ENCODE measurements at places on chromosomes 1 and 21.

- DNase-seq: no peak
These were observed 31.6 kb upstream of the BARHL2 start for GRCh38 chr1:90748668-90749067.

DNA sequence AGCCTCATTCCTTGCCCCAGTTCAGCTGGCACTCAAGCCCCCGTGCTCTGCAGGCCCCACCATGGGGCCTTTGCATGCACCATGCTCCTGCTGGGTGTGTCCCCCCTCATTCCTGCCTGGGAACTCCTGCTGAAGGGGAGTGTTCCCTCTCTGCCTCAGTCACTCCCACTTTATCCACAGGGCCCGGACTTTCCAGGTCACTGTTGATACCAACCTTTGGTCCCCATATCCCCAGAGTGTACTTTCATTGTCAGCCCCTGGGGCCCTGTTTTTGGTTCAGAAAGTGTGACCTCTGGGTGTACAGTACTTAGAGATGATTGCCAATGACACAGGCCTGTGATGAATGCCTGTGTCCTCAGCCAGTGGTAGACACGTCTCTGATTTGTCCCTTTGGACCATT lies 2.9 kb downstream of the TTC22 start:
- no peak for DNase-seq

- DNase-seq: no peak
These were observed 41.1 kb upstream of the RUNX3 start for GRCh38 chr1:24970926-24971875.

DNA sequence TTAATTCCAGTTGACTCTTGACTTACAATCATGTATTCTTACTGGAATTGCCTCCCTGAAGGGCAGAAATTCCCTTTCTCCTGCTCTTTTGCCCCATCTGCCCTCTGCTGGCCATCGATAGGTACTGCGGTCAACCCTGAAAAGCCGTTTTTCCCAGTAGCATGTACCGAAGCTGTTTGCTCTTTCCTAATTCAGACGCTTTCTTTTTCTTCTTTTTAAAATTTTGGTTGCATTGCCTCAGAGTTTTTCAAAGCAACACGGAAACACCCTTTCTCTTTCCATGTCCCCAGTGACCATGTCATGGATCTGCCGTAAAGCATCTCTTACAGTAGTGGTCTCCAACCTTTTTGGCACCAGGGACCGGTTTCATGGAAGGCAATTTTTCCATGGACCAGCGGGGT lies 164.2 kb upstream of the C1orf21 start:
- peak; percentile 8 for DNase-seq

GRCh38 chr1:19209439-19209989 lies 552 bp downstream of the UBR4 start:
- DNase-seq: peak; percentile 8

DNA sequence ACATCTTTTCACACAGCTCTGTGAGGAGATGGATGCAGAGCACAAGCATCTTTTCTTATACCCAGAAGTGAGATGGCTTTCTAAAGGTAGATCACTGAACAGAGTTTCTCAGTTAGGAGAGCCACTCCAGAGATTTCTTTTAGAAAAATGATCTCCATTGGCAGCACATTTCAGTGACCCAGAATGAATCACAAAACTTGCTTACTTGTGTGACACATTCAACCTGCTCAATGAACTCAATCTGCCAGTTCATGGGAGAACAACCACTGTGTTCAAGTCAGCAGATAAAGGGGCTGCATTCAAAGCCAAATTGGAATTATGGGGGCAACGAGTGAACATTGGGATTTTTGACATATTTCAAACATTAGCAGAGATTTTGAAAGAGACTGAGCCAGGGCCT lies 78.3 kb downstream of the UCHL5 start:
- DNase-seq: no peak

- DNase-seq: no peak
These were observed 19.3 kb downstream of the SMYD2 start for GRCh38 chr1:214300149-214300780.

- DNase-seq: no peak
These were observed 177.7 kb upstream of the RAB4A start for GRCh38 chr1:229093238-229093540.

DNA sequence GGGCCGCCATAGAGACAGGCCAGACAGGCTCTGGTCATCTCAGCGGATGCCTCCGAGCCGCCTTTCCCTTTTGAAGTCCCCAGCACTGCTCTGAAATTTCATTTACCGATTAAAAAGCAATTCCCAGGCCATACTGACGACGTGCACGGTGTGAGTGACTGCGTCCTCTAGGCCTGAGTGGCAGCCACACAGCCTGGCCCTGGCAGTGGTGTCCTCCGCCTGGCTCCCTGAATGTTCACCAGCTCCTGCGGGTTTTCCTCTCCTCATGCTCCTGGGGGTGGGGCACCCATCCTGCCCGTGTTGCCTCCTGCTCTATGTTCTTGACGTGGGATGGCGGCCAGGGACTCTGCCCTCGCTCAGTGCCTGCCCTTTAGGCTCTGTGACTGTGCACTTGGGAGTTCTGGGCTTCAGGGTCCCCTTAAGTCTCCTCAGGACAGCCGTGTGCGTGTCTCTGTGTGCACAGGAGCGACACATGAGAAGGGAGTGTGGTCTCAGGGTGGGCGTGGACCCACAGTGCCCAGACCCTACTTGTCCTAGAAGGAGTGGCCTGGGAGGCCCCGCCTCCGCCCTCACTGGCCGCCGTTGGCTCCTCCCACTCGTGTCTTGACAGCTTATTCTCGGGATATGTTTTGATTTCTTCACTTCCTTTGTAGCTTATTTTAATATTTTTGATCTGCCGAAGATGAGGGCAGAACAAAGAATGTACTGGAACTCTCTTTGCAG lies 3.6 kb downstream of the SKI start:
- peak; percentile 40 for DNase-seq

DNA sequence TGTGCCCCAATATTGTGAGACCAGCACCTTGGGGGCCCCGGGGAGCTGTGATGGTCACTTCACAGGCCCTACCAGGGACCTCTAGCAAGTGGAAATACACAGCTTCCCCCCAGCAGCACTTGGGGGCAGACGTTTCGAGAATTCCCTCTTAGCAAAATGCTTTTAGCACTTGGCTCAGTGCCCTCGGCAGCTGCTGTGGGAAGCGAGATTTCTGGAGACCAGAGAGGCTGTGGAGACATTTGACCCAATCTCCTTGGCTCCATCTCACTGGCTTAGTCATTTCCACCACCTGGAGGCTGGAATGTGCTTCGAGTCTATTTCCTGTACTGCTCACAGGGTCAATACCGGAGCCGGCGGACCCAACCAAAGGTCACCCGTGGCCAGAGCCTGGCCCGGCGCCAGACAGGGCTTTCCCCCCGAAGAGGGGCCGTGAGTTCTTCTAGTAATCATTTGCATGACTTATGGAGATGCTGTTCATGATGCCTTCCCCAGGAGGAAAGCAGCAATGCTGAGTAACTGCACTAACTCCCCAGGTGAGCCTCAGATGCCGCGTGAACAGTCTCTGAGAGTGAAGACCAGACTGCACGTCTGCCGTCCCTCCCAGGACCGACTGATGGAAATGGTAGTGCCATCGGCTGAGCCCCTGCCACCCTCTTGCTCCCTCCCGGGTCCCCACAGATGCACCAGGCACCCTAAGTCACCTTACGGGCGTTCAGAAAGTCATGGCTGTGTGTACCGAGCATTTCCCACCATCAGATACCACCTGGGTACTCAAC lies 4.4 kb upstream of the C2CD2 start:
- no peak for DNase-seq

DNA sequence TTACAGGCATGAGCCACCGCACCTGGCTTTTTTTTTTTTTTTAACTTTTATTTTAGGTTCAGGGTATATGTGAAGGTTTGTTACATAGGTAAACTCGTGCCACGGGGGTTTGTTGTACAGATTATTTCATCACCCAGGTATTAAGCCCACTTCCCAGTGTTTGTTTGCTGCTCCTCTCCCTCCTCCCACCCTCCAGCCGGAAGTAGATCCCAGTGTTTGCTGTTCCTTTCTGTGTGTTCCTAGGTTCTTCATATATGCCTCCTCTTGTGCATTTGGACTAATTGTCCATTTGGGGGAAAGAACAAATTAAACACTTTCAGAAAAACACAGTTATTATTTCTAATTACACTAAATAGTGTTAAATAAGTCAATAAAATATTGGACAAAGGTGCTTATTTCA lies 1.1 kb upstream of the SLC2A7 start:
- no peak for DNase-seq

- DNase-seq: no peak
These were observed 55.1 kb downstream of the RPL5 start for GRCh38 chr1:92886886-92887419.

DNA sequence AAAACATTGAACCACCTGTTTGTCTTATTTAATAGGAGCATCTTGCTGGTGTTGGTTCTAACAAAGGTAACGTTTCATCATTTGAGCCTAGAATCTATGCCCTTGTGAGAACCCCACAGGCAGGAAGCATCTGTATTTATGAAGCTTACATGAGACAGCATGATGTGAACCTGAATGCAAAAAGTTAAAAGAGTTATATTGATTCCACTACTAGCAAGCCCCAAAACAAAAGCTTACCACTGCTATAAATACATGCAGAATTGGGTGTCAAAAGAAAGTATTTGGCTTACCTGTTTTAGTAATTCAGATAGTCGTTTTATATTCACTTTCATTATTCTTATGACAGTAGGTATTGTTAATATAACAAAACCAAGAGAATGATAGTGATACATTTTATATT lies 301.2 kb upstream of the ADGRL2 start:
- DNase-seq: no peak

- DNase-seq: no peak
These were observed 24.7 kb upstream of the FCGR2A start for GRCh38 chr1:161480381-161481035.

DNA sequence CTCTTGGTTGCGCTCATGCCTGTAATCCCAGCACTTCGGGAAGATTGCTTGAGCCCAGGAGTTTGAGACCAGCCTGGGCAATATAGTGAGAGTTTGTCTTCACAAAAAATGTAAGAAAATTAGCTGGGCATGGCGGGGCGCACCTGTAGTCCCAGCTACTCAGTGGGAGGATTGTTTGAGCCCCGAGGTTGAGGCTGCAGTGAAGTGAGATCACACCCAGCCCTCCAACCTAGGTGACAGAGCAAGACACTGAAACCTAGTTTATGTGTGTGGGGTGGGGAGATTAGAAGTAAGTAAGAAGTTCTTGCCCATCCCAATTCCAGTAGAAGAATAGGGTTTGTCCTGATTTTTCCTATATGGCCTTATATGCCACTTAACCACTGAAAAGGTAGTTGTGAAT lies 2.0 kb downstream of the RPL5 start:
- no peak for DNase-seq

- DNase-seq: no peak
These were observed 929 bp upstream of the FOXJ3 start for GRCh38 chr1:42335809-42336518.

DNA sequence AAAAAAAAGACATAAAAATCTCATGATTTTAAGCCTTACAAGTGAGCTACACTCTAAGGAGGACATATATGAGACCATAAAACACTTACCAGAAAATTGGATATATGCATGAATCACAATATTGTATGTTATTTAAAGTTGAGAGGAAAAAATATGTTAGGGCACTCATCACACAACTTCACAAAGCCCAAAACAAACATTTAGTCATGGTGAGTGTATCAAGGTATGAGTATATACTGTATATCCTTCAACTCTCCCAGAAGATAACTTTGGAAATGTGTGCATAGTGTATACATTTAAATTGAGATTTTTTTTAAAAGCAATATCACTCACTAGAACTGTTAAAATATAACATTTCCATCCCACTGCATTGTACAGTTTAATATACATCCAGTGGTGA lies 259.3 kb downstream of the SRGAP2C start:
- no peak for DNase-seq

DNA sequence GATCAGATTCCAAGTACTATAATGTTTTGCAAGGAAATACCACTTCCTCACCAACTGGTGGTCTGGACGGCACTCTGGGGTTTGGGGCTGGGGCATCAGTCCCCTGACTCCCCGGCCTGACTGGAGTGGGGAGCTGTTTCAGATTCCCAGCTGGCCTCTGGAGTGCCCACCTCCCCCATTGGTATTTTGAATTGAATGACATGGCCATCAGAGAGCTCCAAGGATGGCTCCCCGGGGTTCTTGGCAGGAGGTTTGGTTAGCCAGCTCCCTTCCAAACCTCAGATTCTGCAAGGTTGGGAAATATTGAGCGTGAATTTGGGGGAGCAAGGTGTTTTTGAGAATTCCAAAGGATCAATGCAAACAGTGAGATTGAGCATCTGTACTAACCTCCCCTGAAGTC lies 2.2 kb upstream of the INAVA start:
- DNase-seq: no peak

DNA sequence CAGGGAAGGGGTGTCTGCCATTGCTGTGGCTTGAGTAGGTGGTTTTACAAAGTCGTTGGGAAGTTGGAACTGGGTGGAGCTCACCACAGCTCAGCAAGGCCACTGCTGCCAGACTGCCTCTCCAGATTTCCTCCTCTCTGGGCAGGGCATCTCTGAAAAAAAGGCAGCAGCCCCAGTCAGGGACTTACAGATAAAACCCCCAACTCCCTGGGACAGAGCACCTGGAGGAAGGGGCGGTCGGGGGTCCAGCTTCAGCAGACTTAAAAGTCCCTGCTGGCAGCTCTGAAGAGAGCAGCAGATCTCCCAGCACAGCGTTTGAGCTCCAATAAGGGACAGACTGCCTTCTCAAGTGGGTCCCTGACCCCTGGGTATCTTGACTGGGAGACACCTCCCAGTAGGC lies 124.2 kb downstream of the LHX8 start:
- no peak for DNase-seq

DNA sequence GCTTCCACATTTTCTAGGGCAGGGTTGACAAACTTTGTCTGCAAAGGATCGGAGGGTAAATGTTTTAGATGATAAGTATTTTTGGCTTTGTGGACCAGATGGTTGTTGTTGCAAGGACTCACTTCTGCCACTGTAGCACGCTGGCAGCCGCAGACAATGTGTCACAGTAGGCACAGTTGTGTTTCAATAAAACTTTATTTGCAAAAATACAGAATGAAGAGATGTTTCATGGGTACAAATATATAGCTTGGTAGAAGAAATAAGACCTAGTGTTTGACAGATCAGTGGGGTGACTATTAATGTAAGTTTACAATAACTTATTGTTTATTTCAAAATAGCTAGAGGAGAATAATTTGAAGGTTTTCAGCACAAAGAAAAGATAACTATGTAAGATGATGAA lies 127.8 kb downstream of the GRIK3 start:
- no peak for DNase-seq

- no peak for DNase-seq
These were observed 101.4 kb downstream of the PLPPR5 start for GRCh38 chr1:98903261-98903660.

GRCh38 chr21:42806509-42807140 lies 72.7 kb downstream of the WDR4 start:
- DNase-seq: no peak

GRCh38 chr21:39022466-39022862 lies 160.8 kb downstream of the PSMG1 start:
- no peak for DNase-seq

GRCh38 chr1:97728436-97728835 lies 192.4 kb downstream of the DPYD start:
- DNase-seq: no peak

- DNase-seq: no peak
These were observed 3.3 kb upstream of the FAM78B start for GRCh38 chr1:166170075-166170474.

GRCh38 chr1:201153474-201154388 lies 543 bp downstream of the TMEM9 start:
- no peak for DNase-seq

GRCh38 chr1:223620297-223620897 lies 45.1 kb downstream of the CAPN8 start:
- DNase-seq: no peak

GRCh38 chr1:170168265-170168664 lies 22.5 kb downstream of the NTMT2 start:
- no peak for DNase-seq
